KG1 (cell line): ENCODE measurements at places on chromosomes 12 and 14.

DNA sequence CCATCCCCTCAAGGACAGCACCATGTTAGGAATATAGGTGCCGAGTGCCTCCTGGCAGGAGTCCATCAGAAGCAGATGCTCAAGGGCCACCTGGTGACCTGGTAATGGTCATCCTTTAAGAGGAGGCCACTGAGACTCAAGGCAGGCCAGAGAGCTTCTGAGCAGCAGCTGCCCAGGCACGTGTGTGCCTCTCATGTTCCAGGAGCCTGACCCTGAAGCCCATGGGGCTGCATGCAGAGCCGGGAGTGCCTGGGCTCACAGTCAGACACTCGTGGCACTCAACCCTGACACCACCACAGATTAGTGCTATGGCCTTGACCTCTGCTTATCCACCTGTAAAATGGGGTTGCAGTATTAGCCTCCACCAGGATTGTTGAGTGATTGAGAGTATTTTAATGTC, 45.6 kb downstream of the C14orf132 start:
- no peak for DNase-seq

GRCh38 chr14:72783741-72784140, 110.2 kb downstream of the DPF3 start:
- DNase-seq, result no peak

DNA sequence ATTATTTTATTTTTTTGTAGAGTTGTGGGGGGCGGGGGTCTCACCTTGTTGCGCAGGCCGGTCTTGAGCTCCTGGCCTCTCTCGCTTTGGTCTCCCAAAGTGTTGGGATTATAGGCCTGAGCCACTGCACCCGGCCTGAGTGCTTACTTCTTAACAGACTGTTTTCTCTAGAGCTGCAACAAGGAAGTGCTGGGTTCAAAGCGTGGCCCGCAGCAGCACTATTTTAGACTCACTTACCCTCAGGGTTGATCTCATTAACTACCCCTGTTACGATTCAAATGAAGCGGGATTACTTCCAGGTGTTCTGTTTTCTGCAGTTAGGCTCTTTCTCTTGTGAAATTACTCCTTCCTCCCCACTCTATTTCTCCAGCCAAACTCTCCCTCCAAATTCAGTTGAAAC, 8.7 kb downstream of the A2ML1 start:
- DNase-seq, result no peak

GRCh38 chr12:30144777-30145683, 361.3 kb upstream of the TMTC1 start:
- no peak for DNase-seq

DNA sequence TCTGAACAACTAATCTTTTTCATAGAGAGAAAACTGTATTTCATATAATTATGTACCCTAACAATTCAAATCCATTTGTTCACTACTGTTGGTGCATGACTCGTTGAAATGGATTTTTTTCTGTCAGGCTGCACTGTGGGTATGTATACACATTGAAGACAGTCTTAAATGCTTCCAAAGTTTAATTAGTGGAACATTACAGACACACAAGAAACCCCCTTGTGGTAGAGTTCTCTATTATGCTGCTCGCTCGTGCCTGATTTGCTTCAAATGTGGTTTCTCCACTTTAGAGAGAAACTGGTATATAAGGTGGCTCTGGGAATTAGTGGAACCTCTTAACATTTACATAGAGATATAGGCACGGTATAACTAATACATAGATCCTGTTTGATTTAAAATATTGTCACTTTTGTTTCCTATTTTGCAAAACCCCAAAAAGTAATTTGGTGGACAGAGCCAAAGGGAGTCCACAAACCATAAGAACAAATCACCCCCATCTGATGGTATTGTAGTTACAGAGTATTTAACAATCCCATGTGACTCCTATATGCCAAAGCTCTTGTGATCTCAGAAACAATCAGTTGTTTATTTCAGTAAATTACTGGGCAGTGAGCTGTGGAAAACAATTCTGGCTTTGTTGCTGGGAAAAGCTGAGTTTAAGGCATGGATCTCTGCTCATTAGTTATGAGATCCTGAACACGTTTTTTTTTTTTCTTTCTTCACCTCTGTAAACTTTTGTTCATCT, 159.5 kb downstream of the BRMS1L start:
- DNase-seq, result no peak

- DNase-seq, result no peak
Observed at GRCh38 chr12:5197131-5197530, 153.5 kb downstream of the KCNA5 start.

- DNase-seq, result peak; percentile 81
Observed at GRCh38 chr14:88005978-88006851, 1.3 kb downstream of the GPR65 start.

GRCh38 chr12:77377622-77378021, 312.3 kb upstream of the E2F7 start:
- no peak for DNase-seq

DNA sequence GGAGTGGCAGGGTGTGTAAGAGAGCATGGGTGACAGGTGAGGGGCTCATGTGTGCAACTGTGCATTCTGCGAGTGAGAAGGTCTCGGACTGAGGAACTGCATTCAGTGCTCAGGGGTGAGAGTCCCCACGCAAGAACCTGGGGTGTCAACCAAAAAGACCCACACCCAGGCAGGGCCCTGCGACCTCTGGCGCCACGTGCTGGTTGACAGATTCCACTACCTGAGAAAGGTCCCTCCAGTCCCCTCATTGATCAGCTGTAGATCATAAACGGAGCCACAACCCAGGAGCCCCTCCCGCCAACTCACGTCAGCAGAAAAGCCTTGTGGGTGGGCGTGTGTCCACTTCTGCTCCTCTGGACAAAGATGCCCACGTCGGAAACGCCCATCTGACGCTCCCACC, 98.7 kb downstream of the ASCL4 start:
- no peak for DNase-seq

DNA sequence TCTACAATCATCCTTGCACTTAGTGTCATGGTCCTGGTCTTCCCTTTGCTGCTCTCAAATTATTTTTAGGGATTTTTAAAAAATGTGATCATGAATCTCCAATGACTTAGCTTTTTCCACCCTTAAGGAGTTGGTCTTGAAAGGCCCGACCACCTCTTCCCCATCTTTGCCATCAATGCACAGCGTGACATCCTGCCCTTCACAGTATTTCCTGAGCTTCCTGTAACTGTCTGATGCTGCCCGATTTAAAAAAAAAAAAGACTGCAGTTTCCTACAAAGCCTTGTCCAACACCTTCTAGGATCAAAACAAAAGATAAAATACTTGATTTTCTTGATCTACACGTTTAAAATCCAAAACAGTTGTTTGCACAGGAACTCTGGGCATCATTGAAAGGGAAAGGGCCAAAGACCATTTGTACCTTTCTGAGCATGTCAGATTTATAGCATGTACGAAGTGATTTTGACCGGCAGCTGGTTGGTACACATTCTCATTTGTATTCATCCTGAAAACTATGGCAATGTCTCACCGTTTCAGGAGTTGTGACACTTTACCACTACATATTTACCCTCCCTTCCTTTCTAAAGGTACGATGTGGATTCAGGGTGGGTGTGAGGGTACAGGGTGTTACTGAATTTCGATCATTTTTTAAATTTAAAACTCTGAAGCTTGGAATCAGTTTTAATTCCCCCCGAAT, 7.4 kb upstream of the ELK3 start:
- peak; percentile 41 for DNase-seq

GRCh38 chr12:126343321-126343720, 1278.1 kb downstream of the AACS start:
- no peak for DNase-seq

DNA sequence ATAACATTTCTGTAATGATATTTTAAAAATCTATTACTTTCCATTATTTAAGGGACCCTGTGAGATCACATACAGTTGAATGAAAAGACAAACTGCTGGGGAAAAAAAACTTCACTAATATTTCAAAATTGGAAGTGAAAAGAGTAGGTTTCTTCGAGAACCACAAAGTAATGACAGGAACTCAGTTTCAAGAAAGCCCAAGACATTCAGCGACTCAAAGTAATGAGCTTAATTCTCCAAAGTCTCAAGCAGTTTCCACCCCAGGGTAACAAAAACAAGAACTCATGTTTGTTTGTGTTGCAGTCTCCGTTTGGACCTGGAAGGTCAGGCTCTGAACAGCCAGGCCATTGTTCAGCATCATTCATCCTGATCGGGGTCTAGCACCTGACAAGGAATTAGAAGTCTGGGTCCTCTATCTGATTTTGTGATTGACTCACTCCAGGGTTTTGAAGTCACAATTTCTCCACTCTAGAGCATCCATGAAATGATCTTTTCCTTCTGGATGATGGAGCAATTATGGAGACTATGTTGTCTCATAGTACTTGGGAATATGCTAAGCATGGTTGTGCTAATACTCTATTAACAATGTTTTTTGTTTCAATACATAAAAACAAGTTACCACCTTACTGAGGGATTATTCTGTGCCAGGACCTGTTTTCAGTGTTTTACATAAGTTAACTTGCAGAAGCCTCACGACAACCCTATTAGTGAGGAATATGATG, 126.9 kb downstream of the SLC25A21 start:
- DNase-seq, result no peak

- no peak for DNase-seq
Observed at GRCh38 chr12:57889500-57889989, 43.0 kb upstream of the CTDSP2 start.

DNA sequence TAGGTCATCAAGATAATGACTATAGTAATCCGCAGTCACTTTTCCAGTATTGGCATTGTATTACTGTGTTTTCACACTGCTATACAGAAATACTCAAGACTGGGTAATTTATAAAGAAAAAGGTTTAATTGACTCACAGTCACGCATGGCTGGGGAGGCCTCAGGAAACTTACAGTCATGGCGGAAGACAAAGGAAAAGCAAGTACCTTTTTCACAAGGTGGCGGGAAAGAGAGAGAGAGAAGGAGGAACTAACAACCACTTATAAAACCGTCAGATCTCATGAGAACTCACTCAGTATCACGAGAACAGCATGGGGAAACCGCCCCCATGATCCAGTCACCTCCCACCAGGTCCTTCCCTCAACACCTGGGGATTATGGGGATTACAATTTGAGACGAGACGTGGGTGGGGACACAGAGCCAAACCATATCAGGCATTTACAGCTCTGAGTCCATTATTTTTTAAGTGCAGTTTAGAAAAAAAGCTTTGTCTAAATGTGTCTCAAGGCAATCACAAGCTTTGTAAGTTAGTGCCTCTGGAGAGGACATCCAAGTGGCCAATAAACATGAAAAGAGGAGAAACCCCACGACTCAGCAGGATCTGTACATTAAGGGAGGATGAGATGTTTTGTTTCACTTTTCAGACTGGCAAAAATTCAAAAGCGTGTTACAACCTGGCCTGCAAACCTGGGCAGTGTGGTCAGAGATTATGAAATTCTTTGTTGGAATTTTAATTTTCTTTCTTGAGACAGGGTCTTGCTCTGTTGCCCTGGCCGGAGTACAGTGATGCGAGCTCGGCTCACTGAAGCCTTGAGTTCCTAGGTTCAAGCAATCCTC, 82.0 kb downstream of the DNAH10 start:
- DNase-seq, result no peak

DNA sequence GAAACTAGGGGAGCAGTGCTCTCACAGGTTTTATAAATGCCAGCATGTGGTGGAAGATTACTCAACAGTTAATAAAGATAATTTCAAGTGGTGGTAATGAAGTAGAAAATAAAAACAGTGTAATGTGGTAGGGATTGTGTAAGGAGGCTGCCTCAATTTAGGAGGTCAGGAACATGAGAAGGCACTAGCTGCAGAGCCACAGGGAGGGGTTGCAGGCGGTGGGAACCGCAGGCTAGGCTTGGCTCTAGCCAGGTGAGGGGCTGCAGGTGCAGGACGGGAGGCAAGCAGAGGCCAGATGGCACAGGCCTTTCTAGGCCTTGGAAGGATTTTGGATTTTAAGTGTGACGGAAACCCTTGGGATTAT, 768 bp downstream of the METTL25 start:
- no peak for DNase-seq

- no peak for DNase-seq
Observed at GRCh38 chr12:9796971-9797370, 30.3 kb upstream of the KLRF1 start.

DNA sequence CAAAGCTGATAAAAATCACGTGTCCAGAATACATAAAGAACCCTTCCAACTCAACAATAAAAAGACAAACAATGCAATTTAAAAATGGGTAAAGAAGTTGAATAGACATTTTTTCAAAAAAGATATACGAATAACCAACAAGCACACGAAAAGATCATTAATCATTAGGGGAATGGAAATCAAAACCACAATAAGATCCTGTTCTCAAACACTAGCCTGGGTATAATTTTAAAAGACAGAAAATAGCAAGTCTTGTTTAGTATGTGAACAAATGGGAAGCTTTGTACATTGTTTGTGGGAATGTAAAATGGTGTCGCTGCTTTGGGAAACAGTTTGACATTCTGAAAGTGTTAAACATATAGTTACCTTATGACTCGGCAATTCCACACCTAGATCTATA, 86.3 kb upstream of the LMNTD1 start:
- DNase-seq, result no peak

DNA sequence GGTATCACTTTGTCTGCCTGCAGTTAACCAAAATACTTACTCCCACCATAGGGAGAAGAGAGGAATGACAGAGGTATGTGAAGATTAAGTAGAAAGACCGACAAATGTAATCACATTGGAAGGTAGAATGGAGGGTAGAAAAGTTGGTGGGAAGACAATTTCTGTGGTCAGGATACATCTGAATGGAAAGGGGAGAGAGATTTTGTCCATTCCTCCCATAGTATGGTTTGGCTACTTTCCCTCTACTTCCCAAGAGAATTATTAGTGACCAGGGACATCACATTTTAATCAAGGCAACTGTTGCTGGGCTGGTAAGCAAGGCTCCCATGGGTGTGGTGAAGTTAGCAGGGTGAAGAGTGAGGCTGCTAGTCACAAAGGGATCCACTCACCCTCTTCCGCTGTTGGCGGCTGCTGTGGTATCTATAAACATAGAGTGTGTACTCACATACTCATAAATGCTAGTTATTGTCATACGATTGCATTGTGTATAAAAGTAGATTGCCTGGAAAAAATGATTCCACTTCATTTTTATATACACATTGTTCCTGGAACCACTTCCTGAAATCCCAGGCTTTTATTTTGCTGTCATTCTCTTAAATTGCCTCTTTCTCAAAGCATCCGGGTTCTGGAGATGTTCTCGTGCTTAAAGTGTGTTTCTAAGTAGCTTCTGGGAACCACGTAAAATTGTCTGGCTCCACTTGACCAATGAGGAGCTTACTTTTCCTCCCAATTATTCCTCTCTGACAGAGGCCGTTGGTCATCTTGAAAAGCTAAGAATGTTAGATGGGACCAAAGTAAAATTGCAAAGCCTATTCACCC, 413.1 kb downstream of the ZFP36L1 start:
- no peak for DNase-seq

- DNase-seq, result no peak
Observed at GRCh38 chr14:54177019-54177418, 219.8 kb upstream of the CDKN3 start.

DNA sequence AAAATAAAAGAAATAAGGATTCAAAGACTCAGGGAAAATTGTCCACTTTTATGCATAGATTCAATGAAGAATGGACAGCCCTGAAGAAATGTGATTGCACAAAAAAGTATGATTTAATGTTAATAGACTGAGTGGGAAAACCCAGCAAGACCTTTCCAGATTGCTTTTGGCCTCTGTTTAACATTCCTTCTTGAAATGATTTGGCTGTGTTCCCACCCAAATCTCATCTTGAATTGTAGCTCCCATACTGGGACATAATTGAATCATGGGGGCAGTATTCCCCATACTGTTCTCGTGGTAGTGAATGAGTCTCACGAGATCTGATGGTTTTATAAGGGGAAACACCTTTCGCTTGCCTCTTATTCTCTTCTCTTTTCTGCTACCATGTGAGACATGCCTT, 1316.9 kb upstream of the SEL1L start:
- no peak for DNase-seq
